Stimulated activated CD8-positive, alpha-beta memory T cell treated with anti-CD3 and anti-CD28 coated beads, Interleukin-2, amount 100 ng/mL, for 48 hours (primary cell): ENCODE measurements at places on chromosomes 1 and 21.

DNA sequence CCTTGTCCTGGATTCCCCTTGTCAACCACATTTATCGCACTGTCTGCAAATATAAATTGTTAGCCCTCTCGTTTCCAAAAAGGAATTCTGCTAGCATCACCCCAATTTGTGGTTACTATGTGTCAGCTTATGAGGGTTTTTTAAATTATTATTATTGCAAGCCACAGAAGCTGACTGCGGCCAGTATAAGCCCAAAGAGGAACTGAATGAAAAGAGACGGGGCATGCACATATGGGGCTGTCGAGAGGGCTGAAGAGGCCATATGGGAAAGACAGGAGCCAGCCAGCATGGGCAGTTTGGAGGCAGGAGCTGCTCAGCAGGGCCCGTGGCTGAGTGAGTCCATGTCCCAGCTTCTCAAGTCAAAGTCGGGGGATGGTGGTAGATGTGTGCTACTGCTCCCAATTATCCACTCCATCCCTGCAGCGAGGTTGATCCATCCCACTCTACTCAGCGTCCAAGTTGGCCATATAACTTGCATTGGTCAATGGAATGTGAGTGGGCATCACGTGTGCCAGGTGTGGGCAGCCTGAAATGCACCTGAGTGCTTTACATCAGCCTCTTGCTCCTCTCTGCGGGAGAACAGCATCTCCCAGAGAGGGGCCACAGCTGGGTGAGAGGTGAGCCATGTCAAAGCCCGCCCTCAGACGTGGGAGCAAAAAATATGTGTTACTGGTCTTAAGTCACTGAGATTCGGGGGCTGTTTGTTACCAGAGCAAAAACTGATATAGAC lies 37.6 kb upstream of the LDLRAP1 start:
- no peak for DNase-seq

- no peak for DNase-seq
Measured at GRCh38 chr1:18480315-18481189, at the start of gene KLHDC7A. TSS of gene KLHDC7A (plus strand) at chr1:18480930. CDS start at chr1:18480982, 52 bp downstream.

DNA sequence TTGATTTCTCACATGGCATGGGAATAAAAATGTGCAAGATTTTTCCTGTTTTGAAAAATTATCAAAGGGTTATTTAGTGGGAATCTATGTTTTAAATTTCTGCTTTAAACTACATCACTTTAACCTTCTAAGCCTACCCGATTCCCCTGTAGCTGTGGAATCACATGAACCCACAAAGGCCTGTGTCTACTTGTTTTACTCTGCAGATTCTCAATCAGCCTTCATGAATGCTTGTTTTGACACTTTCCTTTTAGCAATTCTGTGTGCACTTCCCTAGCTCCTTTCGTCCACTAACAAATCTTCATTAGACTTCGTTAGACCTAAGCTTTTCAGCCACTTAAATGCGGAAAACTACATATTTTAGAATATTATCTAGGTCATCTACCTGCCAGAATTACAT lies 56.0 kb upstream of the C1orf21 start:
- DNase-seq = no peak

DNA sequence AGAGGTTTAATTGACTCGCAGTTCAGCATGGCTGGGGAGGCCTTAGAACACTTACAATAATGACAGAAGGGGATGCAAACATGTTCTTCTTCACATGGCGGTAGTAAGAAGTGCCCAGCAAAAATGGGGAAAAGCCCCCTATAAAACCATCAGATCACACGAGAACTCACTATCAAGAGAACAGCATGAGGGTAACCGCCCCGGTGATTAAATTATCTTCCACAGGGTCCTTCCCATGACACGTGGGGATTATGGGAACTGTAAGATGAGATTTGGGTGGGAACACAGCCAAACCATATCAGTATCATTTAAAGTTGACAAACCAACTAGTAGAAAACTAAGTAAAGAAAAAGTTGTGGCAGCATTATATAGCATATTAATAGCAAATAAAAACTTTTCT lies 71.3 kb upstream of the DNAJC6 start:
- no peak for DNase-seq

DNA sequence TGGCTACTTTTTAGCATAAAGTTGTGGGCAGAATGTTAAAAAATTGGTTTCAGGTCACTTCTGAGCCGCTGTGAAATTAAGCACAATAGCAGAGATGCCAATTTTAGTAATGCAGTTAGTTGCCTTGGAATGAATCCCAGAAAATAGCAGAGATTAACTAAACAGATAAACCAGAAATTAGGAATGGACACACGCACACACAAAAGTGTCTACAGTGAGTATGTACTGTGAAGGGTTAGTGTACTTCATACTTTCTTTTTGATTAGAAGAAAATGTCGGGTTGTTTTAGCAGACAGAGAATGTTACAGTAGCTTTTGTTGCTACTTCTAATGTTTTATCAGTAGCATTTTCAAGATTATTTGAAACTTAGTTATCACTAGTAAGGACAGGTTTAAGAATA lies 106.7 kb downstream of the LEPR start:
- DNase-seq = no peak

GRCh38 chr21:44414291-44415072 lies 40.8 kb upstream of the LRRC3 start:
- no peak for DNase-seq
